Activated T-cell treated with anti-CD3 and anti-CD28 coated beads for 1 hour (primary cell): ENCODE measurements at places on chromosomes 6 and 20.

DNA sequence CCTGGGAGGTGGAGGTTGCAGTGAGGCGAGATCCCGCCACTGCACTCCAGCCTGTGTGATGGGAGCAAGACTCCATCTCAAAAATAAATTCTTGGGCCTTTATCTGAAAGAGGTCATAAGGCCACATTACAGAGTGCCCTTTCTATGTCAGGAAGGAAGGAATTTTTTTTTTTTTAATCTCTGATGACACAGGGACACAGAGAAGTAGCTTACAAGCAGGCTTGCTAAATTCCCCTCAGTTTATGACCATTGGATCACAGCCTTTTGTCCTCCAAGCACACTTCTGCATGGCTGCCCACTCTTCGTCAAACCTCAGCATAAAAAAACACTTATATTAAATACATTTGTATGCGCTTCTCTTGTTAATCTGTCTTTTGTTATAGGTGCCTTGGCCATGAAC lies 7.5 kb upstream of the IFNGR1 start:
- DNase-seq: no peak

DNA sequence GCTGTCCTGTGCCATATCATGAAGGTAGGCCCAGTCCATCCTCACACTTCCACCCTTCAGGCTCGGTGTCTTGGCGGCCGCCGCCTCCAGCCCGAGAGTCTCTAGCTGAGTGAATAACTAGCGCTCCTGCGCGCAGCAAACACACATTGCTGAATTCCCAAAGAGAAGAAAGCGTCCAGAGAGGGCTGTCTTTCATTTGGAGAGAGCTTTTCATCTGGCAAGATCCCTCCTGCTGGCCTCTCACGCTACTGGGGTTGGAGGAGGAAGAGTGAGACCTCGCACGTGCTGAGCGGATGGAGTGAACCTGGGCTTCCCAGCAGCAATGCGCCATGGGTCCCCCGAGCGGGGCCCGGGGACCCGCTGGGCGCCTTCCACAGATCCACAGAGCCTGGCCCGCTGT lies 73.2 kb downstream of the NCR2 start:
- DNase-seq: no peak

- no peak for DNase-seq
Measured at GRCh38 chr20:44728801-44729443, 13.8 kb downstream of the CCN5 start.

DNA sequence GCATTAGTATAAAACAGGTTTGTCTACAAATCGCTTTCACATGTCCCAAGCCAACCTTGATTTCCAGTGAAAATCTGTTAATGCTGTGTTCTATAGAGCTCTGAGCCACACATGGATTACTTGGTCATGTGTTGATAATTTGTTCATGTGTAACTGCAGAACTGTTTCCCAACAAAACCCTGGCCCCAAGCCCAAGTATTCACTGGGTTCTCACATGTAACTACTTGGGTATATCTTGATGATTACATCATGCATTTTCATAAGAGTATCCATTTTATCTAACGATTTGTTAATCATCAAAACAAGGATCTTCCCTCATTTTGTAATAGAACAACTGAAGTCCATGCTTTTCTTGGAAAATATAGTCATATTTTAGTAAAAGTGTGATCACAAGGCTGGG lies 657.6 kb downstream of the PRKN start:
- no peak for DNase-seq

GRCh38 chr6:113921299-113921904 lies 49.5 kb downstream of the HDAC2 start:
- no peak for DNase-seq

DNA sequence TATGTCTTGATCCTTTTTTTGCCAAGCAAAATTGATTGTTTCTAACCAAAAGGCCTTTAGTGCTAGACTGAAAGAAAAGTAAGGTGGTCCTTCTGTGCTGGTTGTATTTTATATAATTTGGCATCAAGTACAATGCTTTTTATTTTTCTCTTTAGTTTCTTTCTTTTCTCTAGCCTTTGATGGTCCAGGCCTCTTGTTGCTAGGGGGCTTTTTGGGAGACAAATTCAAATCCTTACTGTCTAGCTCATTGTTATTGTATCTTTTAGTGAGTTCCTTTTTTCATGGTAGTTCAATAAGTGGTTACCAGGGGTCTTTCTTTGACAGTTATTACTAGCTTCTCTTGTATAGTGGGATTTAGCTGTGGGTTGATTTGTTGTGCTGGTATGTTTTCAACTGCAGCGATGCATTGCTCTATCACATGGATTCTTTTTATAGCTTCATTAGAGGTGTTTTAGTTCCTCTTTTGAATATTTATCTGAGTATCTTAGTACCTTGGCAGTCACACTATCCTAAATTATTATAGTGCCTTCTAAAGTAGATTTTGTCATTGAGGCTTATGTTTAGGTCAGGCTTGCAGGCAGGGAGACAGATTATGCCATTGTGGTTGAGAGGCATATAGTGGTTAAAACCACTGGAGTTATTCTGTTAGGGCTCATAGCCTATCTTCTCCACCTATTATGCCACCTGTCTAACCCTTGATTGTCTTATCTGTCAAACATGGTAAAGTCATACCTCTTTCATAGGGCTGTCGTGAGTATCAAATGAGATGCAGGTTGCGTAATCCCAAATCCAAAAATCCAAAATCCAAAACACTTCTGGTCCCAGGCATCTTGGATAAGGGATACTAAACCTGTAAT lies 49.5 kb downstream of the KCNS1 start:
- DNase-seq: no peak

- DNase-seq: no peak
Measured at GRCh38 chr6:156955494-156956183, 178.5 kb downstream of the ARID1B start.

GRCh38 chr6:79737172-79737571 lies 106.0 kb downstream of the SH3BGRL2 start:
- DNase-seq: no peak

DNA sequence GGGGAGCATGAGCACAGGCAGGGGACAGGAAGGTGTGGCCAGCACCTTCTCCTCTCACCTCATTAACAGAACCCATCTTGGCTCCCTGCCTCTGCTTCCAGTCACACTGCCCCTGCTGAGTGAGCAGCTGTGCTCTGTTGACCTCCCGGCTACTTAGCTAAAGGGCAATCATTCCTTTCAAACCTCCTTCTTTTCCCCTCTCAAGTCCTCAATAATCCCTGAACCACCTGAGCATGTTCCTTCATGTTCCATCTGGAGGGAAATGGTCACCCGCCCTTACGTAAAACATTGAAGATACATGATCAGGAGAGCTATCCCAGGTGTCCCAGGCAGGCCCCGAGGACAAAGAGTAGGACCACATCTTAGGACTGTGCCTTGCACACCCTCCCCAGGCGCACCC lies 21.7 kb upstream of the MRPS10 start:
- no peak for DNase-seq

GRCh38 chr20:38620441-38620840 lies 18.8 kb downstream of the ARHGAP40 start:
- no peak for DNase-seq

- DNase-seq: no peak
Measured at GRCh38 chr6:111661541-111662061, 55.9 kb upstream of the TRAF3IP2 start.

- no peak for DNase-seq
Measured at GRCh38 chr6:33927112-33927511, 123.3 kb upstream of the MLN start.

- DNase-seq: no peak
Measured at GRCh38 chr6:127843582-127843981, 57.3 kb downstream of the THEMIS start.

- DNase-seq: no peak
Measured at GRCh38 chr6:13614126-13614925, 809 bp upstream of the NOL7 start.
